Right cardiac atrium (tissue), 5 donors: ENCODE measurements at places on chromosomes 7 and 10. TPM values are rescaled to one million over a fixed set of nuclear protein-coding genes. Genes with fewer than 3 reads are reported as not detected.

Gene NODAL
- polyA plus RNA-seq: not detected

Gene ENTPD7
- 0.70 TPM for polyA plus RNA-seq

Gene USP6NL
- 3.9 TPM for polyA plus RNA-seq

- DNase-seq: no peak
Measured at GRCh38 chr7:159023206-159023605, 121.5 kb downstream of the VIPR2 start.

- no peak for DNase-seq
Measured at GRCh38 chr7:47428052-47428767, 153.7 kb downstream of the TNS3 start.

- DNase-seq: no peak
Measured at GRCh38 chr7:100167912-100168323, 499 bp downstream of the GAL3ST4 start.

GRCh38 chr7:50774319-50774718 is 8.4 kb downstream of the GRB10 start:
- no peak for DNase-seq

DNA sequence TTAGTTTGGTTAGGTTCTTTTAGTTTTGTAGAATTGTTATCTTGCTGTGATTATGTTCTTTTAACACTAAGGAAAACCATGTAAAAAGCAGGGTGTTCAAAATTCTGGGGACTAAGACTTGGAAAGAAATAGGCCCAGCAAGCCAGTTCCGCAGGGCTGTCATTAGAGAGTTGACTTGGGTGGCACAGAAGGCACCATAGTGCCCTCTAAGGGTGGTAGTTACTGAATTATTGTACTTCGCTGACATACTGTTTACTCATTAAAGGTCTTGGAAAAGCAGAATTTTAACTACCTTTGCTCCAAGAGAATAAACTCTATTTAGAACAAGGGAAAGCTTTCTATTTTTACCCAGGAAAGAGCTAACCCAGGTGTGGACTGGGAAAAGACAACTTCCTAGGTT is 86.5 kb downstream of the OTUD1 start:
- no peak for DNase-seq
